CD4-positive, alpha-beta T cell treated with Interleukin-10 for 1 hour (primary cell): ENCODE measurements at places on chromosomes 2 and 18.

DNA sequence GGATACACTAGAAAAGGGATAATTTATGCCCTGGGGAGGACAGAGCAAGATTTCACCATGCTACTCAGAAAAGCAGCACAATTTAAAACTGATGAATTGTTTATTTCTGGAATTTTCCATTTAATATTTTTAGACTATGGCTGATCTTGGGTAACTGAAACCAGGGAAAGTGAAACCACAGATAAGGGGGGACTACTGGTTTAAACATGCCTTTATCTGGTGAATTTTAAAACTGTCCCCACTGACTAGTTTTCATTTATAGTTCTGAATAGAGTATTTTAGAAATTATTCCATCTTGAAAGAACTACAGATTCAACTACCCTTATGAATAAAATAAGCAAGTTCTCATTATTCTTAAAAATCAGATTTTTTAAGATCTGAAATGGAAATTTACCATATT, 15.0 kb downstream of the NFU1 start:
- no peak for DNase-seq

DNA sequence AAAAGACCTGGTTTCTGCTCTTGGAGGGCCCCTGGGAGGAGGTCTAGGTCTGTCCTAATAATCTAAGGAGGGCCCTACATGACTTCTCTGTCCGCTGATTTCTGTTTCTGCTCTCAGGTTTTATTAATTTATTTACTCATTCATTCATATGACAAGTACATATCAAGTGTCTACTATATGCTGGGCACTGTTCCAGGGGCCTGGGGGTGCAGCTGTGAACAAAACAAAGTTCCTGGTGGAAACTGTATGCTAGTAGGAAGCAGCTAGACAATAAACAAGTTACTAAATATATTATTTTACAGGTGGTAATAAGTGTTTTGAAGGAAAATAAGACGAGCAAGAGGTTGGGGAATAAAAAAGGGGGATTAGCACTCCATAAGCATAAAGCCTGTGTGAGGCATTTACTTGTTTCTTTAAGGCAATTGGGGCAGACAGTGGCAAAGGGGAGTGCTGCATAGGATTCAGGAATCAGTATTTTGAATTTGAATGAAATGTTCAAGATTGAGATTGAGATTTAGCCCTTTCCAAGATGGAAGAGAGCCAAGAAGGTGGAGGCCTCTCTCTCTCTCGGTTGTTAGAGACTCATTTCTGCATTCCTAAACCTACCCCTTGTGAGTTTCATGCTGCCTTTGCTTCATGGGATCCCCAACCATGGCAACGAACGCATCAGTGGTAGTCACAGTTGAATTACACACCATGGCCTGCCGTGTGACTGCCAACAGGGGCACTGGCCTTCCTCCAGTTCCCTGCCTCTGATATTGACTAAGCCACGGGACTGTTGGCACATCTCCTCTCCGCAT, 28.3 kb downstream of the DRC1 start:
- DNase-seq: no peak

DNA sequence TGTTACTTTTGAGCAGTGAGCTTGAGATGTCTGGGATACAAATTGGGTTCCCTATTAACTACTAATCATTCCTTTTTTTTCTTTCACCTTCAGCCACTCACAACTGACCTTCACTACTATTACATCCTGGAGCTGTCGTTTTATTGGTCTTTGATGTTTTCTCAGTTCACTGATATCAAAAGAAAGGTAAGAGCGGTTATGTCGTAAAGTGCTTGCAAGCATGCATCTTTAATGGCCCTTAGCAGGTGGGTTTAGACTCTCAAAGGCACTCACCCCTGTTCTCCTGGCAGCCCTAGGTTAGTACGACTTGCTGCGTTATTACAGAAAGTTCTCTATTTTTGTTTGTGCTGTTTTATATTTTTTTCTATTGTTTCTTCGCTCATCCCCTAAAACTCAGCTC, 107.6 kb upstream of the NOSTRIN start:
- DNase-seq: no peak

GRCh38 chr2:210523650-210524289, 32.6 kb upstream of the CPS1 start:
- DNase-seq: no peak

DNA sequence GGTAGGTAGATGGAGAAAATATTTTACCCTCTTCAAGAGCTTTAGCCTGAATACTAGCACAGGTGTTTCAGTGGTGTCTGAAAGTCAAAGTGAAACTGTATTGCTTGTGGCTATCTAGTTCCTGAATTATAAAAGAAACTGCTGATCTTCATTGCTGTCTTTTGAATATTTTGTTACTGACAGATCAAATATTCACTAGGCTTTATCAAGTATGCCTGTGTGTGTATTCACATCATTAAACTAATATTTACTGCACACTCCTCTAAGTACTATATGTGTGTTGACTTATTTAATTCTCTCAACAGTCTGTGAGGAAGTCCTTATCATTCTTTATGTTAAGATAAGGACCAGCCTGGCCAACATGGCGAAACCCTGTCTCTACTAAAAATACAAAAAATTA, 139.6 kb downstream of the SOCS6 start:
- DNase-seq: no peak

DNA sequence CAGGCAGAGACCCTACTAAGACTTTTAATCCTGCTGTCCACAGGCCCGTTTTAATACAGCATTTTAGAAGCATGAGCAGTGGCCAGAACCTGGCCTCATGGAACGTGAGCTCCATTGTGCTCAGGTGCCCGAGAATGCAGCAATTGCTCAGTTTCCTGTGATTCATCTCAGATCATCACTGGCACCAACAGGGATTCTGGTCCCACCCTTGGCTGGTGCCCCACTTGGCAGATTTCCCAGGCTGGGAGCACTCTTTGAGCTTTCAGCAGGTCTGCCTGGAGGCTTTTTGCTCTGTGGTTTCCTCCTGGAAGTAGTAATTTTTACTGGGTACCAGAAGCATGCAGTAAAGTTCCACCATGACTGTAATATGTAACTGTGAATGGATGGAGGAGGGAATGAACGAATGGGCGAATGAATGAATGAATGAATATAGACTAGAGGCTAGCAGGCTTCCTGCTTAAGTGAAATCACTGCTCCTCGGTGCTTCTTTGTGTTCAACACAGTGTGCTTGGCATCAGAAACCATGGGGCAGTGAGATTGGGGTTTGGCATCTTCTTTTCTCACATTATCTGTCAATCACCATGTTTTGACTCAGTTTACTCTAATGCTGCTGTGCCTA, 312.9 kb downstream of the PRKCE start:
- DNase-seq: no peak

GRCh38 chr2:99382143-99382542, 45.0 kb downstream of the EIF5B start:
- DNase-seq: no peak

DNA sequence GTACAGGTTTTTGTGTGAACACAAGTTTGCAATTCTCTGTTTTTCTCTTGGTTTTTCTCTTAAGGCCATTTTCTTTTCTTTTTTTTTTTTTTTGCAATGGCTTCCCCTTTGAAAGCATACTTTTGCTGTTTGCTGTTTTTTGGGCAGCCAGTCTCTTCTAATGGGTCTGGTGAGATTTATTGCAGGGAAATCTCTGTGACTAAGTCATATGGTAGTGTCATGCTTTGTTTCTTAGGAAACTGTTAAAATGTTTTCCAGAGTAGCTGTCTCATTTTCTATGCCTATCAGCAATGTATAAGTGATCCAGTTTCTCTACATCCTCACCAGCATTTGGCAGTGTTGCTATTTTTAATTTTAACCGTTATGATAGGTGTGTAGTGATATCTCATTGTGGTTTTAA, 27.9 kb upstream of the CDCA7 start:
- DNase-seq: no peak

DNA sequence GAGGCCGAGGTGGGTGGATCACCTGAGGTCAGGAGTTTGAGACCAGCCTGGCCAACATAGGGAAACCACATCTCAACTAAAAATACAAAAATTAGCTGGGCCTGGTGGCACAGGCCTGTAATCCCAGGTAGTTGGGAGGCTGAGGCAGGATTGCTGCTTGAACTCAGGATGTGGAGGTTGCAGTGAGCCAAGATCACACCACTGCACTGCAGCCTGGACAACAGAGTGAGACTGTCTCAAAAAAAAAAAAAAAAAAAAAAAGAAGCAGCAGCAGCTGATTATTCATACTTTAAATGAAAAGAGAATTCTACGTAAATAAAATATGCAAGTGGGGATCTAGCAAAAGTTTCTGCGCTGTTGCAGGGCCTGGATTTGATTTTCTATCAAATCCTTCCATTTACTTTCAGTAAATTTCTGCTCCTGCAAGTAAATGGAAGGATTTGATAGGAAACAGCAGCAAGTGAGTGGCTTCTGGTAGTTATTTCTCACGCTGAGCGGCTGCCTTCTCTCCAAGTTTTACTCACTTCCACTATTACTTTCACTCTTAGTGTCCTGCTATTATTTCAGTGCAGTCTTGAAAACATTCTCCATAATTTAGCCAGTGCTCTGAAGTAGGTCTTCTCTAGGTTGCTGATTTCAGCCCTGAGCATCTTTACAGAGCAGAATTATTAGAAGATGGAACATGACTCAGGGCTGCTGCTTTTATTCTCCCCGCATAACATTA, 68.4 kb downstream of the SLC16A14 start:
- no peak for DNase-seq

GRCh38 chr2:160379399-160379798, 114.2 kb downstream of the RBMS1 start:
- no peak for DNase-seq

DNA sequence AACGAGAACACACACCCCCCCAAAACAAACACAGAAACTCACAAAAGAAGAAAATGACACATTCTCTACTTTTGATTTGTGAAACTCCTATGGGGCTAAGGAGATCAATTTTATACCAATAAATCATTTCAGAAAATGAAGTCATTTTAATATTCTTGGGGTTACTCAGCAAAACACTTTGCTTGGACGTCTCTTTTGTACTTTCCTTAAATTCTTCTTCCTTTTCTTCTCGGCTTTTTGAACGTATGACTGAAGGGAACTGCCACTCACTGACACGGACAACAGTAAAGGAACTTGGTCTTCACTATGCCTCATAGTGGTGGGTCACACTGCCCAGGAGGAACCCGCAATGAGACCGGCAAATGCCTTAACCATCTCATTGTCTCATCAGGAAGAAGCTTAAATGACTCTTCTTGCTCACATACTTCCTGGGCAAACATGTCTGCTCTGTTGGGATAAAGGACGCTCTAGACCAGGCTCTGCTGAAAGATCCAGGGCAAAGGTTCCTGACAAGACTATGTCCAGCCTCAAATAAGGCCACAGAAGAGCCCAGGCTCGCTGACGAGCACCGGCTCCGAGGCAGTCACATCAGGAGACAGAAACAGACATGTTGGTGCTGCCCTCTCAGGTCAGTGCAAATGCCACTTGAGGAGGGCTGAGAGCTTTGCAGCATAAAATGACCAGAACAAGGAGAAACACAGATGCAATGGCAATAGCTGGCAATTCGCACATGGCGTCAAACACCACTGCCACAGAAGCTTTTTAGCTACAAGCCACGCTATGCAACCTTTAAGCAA, 205.5 kb downstream of the TGIF1 start:
- DNase-seq: no peak

GRCh38 chr2:29940706-29941105, 19.3 kb upstream of the ALK start:
- no peak for DNase-seq

- DNase-seq: no peak
These were observed 126.3 kb downstream of the IRS1 start for GRCh38 chr2:226673314-226673723.

DNA sequence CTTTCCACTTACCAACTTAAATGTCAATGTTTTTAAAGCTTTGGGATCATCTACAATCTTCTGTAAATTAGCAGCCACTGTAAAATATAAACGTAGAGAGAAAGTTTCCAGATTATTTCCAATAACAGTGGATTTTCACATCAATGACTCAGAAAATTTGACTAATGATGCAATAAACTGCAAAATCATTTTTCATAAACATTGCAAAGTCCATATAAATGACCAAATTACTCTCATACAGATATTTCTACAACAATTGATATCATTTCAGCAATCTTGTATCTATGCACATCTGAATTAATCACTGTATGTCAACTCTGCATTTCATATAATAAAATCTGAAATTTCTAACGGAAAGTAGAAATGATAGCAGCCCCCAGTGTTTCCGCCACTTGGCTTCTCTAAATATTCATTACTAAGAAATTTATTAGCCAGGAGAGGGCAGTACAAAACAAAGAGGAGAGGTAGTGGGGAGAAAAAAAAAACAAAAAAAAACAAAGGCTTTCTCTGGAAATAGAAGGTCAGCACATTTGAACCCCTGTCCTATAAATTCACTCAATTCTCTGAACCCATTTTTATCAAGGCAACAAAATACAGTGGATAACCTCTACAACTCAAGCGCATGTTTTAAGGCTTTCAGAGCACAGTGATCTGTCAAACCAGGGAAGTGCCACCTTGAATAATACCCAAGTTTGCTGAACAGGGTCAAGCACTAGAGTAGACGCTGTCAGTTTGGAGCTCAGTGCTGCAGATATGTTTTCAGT, 282.6 kb downstream of the STK39 start:
- DNase-seq: no peak

DNA sequence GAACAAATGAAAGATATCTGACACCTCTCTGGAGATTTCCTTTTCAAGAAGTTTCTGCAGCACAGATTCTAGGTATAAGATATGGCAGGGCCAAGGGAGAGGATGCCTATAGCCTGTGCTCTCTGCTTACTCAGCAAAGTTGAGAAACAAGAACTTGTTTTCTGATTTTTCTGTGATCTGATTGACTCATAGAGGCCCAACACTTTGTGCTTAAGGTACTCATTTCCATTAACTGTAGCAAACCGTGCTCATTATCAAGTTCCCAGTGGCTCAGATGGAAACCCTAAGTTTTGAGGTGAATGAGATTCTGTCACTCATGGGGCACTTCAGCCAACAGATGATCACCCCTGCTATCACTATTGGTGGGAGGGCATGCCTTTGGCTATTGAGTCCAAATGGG, 124.3 kb downstream of the SP100 start:
- no peak for DNase-seq

DNA sequence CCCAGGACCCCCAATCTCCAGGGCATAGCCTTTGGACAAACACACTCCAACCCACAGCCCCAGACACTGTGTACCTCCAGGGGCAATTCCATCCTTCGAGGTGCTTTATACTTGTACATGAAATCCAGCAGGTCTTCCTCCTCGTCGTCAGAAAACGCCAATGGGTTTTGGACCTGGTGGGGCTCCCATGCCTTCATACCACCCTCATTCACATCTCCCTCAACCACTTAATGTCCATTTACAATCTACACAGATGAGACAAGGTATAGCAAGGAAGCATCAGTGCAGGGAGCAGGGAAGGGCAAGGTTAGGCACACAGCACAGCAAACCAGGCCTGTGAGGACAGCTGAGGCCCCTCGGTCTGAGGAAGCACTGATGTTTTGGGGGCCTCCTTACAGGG, 20.6 kb downstream of the MRPL35 start:
- DNase-seq: no peak

DNA sequence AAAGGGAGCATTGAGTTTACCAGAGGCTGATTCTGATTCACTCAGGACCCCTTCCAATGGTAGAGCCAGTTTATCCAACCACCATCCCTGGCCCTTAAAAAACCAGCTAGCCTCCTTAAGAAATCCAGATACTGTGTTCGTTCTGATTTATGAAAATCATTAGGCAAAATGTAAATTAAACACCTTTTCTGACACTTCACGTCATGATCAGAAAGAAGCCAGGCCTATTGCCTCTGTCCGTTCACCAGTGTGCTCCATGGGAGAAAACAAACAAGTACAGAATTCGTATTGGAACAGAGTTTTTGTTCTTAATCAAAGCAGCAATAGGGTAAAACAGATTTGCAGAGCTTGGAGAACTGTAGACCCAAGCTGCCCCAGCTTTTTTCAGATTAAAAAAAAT, 31.1 kb upstream of the RAPH1 start:
- no peak for DNase-seq
